ENCODE measurements at places on chromosomes 4 and X.

GRCh38 chr4:163107754-163108153 lies 58.9 kb downstream of the NAF1 start:
- no peak for DNase-seq

GRCh38 chr4:168794092-168794707 lies 215.9 kb downstream of the CBR4 start:
- DNase-seq = no peak

DNA sequence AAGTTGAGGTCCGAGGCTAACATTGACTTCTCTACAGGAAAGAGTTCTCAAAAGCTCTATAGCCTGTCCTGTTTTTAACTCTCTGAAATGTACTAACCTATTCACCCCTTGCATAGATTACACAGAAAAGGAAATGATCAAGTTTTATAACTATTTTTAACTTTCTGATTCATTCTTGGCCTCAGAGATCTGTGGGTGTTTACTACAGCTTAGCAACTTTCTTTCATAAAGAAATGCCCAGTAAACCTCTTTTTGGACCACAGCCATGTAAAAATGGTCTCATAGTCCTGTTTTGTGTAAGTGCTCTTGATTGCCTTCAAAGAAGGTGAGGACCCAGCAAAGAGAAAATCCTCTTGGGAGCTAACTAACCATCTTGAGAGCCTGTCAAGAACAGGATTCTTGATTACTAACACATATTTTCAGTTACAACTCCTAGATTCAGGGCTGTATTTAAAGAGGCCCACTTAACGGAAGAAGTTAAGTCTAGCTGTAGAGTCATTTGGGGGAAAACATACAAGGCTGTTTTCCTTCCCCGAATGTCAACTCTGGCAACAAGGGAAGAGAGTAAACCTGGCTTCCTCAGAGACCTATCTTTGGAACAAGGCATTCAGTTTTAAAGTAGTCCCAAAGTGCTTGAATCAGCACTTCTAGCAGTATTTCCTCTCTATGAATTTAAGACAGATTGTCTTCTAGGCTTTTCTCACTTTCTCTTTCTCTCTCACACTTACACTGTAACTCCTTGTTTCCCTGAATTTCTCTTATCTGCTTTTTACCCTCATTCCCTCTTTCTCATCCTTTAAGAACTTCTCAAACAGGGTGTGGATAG lies 78.2 kb downstream of the IL21 start:
- no peak for DNase-seq

GRCh38 chrX:57595381-57595811 lies 3.6 kb downstream of the ZXDB start:
- no peak for DNase-seq

DNA sequence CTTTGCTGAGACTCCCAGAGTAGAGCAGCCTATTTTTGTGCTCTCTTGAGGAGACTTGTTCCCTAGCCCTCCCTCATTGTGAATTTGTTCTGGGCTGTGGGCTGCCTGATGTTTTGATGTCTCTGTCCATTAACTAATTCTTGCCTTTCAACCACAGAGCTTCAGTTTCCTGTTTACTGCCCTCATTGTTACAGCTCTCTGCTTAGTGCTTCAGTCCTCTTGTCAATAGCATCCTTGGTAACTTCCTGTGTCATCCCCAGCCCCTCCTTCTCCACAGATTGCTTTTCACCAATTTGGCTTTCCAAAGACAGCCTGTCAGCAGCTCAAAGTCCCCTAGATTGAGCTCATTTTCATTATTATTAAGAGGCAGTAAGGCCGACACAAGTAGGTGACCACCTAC lies 69.9 kb downstream of the COX7B2 start:
- no peak for DNase-seq

- DNase-seq = no peak
These were observed 15.7 kb upstream of the MAGEA10 start for GRCh38 chrX:152154050-152154449.

GRCh38 chrX:576904-577560 lies 53.6 kb upstream of the SHOX start:
- no peak for DNase-seq

DNA sequence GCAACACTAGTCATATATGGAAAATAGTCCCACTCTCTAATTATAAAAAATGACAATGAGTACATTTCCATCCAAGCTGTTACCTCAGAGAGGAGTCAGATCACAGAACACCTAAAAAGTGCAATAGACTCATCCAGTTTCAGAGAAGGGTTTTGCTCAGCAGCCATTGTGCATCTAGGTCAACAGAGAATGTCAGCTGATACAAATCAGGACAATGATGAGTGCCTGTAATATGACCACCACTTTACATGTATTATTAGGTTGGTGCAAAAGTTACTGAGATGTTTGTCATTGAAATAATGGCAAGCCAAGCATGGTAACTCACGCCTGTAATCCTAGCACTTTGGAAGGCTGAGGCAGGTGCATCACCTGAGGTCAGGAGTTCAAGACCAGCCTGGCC lies 164.1 kb upstream of the TTC29 start:
- DNase-seq = no peak

DNA sequence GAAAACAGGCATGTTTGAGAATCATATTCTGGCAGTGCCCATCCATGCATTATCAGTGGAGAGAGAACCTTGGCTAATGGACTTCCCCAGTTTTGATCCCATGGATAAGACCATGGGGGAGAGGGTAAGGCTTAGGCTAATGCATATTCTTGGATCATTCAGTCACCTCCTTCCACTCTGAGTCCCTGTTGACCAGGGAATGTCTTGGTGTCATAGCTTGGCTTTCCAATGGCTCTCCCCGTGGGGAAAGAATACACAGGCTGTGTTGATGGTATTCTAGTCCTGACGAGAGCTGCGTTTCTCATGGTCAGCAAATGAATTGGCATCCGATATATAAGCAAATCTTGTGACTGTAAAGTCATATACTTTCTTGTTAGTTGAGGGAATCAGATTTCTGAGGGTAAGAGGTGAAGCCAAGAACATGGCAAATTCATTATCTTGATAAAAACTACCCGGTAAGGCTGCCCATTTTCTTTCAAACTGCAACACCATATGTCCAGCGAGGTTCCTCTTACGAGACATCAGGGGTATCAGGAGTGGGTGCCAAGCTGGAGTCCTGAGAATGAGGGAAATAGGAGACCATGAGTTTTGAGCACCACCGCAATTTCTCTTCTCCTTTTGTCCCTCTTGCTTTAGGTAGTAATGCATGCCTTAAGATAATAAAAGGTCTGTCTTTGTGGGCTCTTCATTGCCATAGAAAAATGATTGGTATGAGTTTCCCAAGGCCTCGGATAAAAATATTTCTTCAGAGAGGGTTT lies 18.0 kb downstream of the RHOH start:
- DNase-seq = no peak

GRCh38 chrX:2708021-2708420 lies 16.9 kb downstream of the CD99 start:
- no peak for DNase-seq

DNA sequence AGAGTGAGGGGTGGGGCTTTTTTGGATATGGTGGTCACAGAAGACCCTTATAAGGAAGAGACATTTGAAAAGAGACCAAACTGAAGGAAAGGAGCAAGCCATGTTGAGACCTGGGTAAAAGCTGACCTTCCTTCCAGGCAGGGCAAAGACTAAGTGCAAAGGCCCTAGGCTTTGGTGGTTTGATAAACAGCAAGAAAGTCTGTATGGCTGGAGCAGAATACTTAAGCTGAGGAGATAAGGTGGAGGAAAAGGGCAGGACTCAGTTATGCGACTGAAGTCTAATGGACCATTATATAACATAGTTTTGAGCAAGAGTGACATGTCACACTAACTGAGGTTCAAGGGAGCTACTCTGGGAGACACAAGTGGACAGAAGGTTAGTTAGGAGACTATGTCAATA lies 20.0 kb downstream of the SH3RF1 start:
- DNase-seq = no peak

- DNase-seq = no peak
These were observed 114.5 kb downstream of the COL4A6 start for GRCh38 chrX:108323751-108324150.

DNA sequence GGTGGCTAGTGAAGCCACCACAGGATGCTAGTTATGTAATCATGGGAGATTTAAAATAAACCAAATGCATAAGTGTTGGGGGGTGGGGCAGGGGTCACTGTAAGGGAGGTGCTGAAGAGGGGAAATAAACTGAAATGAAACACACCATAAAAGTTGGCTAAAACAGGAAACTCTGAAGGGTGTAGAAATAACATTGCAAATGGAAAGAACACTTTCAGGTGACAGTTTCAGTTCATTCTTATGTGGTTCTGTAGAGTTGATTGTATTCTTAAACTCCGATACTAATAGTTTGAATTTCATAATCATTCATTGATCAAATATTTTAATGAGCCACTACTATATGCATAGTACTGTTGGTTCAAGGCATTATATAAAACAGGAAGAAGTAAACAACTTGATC lies 80.1 kb downstream of the HDAC8 start:
- no peak for DNase-seq

DNA sequence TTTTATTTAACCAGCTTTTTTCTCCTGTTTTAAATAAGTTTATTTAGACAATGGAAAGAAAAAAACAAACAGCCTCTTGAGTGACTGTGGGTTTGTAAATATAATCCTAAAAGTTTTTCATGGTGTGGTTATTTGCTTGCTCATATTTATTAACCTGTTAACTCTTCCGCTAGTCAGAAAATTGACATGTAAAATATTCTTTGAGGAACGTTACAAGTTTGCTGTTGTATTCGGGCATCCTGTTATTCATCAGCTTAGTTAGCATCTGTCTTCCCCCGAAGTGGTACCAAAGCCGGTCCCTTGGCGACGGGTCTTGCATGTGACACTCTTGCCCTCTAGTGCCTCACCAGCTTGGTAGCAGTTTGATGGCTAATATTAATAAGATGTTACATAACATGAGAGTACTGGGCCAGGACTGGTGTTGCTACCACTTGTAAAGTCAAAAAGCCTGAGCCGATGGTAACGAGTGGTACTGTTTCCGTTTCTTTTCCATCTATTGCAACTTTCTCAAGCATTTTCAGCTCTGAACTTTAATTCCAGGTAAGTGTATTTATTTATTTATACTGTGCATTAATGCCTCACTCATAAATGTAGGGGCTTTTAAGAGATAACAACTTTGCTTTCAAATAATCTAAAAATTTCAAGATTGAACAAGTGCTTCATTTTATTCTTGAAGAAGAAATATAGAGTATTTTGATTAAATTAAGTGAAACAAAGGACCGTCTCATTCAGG lies at the start of gene NDST3:
NDST3 (plus strand) TSS at position 434 of the 733 bp plus-strand sequence. CDS start 19,425 bp downstream, outside the sequence.
- no peak for DNase-seq

GRCh38 chrX:53678667-53679066 lies 7.9 kb downstream of the HUWE1 start:
- DNase-seq = no peak

GRCh38 chr4:75248770-75249407 lies 265.3 kb downstream of the RCHY1 start:
- DNase-seq = no peak

GRCh38 chr4:183072176-183072575 lies 26.9 kb upstream of the WWC2 start:
- no peak for DNase-seq

- DNase-seq = no peak
These were observed 49.2 kb downstream of the PTTG2 start for GRCh38 chr4:38009421-38009820.

GRCh38 chr4:185932491-185932890 lies 120.5 kb upstream of the SORBS2 start:
- no peak for DNase-seq

- DNase-seq = no peak
These were observed 20.6 kb upstream of the MAML3 start for GRCh38 chr4:140174543-140174942.

DNA sequence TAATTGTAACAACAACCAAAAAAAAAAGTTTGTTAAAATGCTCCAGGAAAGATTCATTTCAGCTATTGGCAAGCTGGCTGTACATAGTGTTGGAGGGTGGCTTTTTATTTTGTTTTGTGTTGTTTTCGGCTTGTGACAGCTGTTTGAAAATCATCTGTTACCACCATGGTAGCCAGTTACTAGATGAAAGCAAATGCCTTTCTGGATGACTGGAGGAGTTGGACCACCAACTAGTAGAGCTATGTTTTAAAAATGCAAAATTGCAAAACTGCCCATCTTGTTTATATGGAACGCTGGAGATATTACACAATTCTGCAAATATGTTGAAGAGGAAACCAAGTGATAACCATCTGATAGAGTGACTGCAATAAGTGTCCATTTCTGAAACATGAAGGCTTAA lies 53.2 kb upstream of the TNIP3 start:
- DNase-seq = no peak

DNA sequence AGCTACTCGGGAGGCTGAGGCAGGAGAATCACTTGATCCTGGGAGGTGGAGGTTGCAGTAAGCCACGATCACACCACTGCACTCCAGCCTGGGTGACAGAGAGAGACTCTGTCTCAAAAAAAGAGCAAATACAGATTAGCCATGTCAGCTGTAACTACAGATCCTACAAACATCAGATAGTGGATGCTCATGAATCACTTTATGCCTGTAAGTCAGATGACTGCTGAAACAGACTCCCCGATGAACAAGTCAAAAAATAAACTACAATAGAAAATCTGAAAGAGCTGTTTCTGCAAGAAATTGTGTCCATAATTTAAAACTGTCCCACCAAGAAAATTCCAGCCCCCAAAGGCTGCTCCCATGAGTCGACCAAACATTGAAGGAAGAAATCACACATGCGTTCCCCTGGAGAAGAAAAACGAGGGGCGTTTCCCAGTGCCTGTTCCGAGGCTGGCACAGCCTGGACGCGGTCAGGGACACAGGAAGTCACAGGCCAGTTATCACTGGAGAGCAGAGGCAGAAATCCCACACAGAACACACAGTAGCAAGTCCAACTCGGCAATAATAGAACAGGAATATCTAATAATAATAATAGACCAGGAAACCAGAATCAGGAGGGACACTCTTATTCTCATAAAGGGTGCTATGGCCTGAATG lies 30.0 kb upstream of the GTPBP6 start:
- no peak for DNase-seq

DNA sequence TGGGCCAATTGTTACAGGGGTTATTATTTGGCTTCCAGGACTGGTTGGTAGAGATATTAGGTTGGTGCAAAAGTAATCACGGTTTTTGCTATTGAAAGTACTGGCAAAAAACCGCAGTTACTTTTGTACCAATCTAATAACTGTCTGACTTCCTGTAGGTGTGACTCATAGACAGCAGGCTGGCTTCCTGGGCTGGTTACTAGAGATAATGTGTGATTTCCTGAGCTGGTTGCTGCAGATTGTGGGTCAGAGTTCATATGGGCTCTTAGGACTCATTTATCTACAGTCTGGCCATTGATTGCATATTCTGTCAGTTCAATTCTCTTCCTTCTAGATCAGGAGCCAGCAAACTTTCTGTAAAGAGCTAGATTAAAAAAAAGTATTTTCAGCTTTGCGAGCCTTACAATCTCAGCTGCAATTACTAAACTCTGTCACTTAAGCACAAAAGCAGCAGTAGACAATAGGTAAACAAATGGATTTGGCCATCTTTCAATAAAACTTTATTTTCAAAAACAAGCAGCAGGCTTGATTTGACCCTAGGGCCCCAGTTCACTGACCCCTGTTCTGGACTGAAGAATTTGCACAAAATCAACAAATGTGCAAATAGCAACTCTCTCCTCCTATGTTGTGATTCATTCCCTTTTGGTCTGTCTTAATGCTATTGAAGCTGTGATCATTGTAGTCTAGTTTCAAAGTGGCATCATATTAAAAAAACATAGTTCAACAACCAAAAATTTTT lies 50.8 kb upstream of the BOD1L1 start:
- DNase-seq = no peak

- no peak for DNase-seq
These were observed 28.3 kb upstream of the TMPRSS11D start for GRCh38 chr4:67912080-67912479.
